ENCODE measurements at places on chromosomes 5 and 9.

DNA sequence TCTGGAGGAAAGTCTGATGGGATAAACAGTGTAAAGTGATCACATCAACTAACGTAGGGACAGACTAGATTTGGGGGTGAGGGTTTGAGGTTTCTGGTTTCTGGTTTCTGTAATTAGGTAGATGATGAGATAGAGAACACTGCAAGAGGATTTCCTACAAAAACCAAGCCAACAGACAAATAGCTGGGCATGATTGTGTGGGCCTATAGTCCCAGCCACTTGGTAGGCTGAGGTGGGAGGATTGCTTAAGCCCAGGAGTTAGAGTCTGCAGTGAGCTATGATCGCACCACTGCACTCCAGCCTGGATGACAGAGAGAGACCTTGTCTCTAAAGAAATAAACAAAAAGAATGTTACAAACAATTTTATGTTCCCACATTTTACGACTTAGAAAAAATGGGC lies 34.4 kb upstream of the RNU6ATAC start:
- DNase-seq = no peak

- no peak for DNase-seq
Observed at GRCh38 chr5:35203403-35203802, 26.9 kb downstream of the PRLR start.

- no peak for DNase-seq
Observed at GRCh38 chr9:111483439-111483857, 735 bp downstream of the ECPAS start.

DNA sequence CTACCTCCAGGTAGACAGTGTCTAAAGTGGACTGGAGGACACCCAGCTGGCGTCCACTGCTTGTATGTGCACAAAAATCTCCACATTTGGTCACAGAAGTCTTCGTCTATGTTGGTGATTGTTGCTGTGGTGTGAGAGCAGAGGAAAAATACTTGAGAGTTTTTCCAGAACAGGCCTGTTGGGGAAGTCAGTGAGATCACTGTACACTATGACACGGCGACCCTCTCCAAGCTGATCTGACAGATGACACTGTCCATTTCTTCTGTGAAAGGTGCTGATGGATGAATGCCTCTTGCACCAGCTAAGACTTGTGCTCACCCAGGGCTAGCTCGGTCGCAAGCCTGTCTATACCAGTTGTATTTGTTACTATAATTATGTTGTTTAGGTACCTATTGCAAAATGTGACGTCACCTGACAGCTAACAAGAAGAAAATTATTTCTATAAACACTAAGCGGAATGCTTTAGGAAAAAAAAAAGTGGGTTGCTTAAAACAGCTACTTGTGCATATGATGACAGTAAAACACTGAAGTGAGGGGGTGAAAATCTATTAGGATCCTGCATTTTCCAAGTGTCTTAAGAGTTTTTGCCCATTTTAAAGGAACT lies 142.3 kb downstream of the ROR2 start:
- no peak for DNase-seq

GRCh38 chr5:40078898-40079575 lies 600.7 kb upstream of the PTGER4 start:
- no peak for DNase-seq

- DNase-seq = no peak
Observed at GRCh38 chr5:171891595-171891994, 106.0 kb downstream of the SMIM23 start.

DNA sequence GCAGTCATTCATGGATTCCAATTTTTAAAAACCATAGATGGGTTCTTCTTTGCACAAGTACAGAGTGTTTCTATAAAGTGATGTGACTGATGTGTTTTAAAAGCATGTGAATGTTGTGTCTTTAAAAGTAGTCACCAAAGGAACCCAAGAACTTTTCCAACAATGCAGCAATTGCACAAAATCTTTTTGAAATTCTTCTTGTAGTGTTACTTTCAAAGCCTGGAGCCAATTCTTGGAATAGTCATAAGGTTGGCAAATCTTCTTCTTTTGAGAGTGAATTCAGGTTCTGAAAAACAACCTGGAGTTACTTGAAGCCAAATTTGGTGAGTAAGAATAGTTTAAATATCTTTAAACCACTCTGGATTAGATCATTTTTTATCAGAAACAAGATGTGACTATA lies 10.5 kb downstream of the GRAMD2B start:
- no peak for DNase-seq

GRCh38 chr9:83355024-83355444 lies 183.2 kb downstream of the FRMD3 start:
- DNase-seq = no peak

- DNase-seq = no peak
Observed at GRCh38 chr5:174624733-174625522, 99.5 kb upstream of the MSX2 start.

- DNase-seq = no peak
Observed at GRCh38 chr5:72523960-72524582, 16.9 kb upstream of the ZNF366 start.

DNA sequence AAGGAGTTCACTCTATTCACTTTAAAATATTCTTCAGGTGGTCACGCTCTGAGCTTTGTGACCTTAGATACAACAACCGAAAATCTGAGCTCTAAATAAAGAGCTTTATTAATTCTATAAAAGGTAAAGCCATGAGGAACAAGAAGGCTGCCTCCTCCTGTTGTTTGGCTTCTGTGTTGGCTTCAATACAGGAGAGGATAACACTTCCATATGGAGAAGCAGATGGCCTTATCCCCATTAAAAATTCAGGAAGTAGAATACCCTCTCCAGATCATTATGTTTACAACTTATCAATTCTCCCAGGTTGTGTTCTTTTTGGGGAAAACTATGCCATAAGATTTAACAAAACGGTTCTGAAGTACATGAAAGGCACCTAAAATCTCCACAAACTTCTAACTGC lies 128.4 kb downstream of the TTC39B start:
- no peak for DNase-seq

GRCh38 chr5:58751222-58751837 lies 168.5 kb downstream of the RAB3C start:
- no peak for DNase-seq

DNA sequence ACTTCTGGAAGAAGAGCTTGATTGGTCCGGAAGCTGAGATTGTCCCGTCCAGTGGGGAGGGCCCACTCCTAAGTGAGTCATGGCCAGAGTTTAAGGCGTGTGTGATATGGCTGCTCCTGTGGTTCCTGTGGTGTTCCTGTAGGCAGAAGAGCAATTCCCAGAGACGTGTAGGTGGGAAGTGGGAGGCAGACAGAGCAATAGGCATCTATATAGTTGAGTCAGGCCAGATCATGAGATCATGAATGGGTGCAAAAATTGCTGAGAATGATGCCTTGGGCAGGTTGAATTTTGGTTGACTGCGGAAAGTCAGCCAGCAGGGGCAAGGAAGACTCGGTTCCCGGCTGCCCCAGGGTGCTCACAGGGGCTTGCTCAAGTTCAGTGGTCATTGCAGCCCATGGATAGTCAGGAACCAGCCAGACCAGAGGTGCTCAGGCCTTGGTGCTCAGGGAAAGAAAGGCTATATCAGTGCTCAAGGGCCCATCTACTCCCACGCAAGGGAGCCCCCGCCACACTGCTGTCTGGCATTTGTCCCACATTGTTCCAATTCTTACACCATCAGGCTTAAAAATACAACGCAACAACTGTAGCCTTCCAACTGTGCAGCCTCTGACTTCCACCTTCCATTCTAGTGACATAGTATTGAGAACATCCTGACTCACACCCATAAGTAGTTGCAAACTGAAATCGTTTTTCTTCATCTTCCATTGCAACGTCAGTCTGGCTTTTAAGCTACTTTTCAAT lies 21.0 kb upstream of the GSN start:
- no peak for DNase-seq

DNA sequence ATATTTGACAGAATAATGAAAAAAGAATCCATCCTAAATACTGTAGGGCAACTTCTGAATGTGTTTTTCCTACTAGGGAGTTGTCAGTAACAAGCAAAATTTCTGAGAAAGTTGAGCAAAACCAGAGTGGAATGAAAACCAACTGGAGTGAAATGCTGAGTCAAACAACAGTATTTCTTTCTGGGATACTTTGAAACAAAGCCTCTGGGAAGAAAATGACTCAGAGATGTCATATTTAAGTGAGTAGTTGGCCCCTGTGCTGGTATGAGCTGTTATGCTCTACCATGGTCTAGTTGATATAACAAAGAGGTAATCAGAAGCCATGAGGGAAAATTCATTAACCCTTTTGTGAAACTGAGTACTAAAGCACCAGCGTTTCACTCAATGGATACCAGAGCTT lies 372.1 kb upstream of the C9orf72 start:
- no peak for DNase-seq

- peak; percentile 77 for DNase-seq
Observed at GRCh38 chr5:33936004-33936380, 194 bp upstream of the RXFP3 start.

- DNase-seq = no peak
Observed at GRCh38 chr5:34657988-34658387, 1.9 kb downstream of the RAI14 start.

- no peak for DNase-seq
Observed at GRCh38 chr9:18985996-18986395, 47.0 kb downstream of the SAXO1 start.

DNA sequence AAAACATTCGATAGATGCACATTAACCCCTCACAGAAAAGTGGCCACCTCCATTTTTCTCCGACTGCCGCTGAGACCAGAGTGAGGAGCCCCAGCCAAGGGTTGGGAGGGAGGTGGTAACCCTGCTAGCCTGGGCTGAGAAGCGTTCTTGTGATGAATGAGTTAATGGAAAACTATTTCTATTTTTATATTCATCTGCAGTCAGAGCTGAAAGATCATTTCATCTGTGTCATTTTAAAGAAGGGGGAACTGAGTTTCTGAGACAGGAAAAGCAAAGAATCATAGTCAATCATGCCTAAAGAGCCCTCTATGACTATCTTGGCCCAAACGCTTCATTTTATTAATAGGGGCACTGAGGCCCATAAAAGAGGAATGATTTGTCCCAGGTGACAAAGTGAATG lies 229.5 kb downstream of the PAPPA start:
- DNase-seq = no peak

DNA sequence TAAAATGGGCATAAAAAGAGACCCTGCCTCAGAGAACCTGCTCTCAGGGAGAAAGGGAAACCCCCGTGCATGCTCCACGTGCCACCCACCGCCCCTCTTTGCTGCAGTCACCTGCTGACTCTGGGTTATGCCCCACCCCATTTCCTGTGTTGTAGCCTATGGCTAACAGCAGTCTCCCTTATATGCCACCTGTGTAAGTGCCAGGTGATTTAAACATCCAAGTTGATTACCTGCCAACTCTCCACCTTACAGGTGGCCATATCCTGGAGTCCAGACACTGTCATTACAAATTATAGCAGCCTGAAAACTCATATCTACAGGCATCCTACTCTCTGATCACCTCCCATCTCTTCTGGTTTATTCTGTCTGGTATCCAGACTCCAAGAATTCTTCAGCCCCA lies 242.6 kb downstream of the HSPA4 start:
- no peak for DNase-seq

DNA sequence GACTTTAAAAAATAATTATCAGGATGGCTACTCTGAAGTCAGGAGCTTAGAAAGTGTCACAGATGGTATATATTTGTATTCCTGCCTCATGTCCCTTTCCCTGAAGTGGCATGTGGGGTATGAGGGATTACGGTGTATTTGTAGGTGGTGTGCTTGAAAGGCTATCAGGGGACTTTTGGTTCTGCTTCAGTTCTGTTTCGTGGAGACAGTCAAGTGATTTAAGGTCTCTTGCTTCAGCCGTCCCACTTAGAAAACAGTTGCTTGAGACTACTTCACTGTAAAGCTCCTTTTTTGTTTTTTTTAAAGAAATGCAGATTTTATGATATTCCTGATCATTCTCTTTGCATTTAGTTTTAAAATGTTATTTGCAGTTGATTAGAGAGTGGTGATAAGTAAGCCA lies 18.3 kb downstream of the PARP8 start:
- no peak for DNase-seq

- DNase-seq = no peak
Observed at GRCh38 chr5:43415935-43416802, 4.0 kb upstream of the CCL28 start.

All from activated naive CD8-positive, alpha-beta T cell treated with anti-CD3 and anti-CD28 coated beads, Interleukin-2, amount 10 ng/mL, durations not matched to agents 7 days and 5 days (primary cell).